ENCODE measurements at places on chromosomes 12 and 14.

- no peak for DNase-seq
Measured at GRCh38 chr14:68564191-68564825, 228.6 kb downstream of the ZFP36L1 start.

- DNase-seq, result no peak
Measured at GRCh38 chr14:103401223-103402214, 16.3 kb downstream of the MARK3 start.

GRCh38 chr14:83379436-83379835 is 1845.8 kb upstream of the SEL1L start:
- DNase-seq, result no peak

DNA sequence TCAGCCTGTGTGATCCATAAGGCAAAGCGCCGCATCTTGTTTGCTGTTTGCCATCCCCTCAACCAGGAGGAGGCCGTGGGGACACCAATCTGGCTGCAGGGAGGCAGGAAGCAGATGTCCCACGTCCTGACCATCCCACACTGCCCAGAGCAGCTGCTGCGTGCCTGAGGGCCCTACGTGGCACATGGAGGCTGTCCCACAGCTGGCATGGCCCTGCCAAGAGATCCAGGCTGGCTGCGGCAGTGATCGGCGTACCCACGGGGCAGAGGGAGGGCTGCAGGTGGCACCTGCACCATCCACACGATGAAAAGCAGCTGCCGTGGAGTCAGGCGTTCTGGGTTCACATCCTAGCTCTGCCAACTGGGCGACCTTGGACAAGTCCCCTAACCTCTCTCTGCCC is 42.0 kb downstream of the NCOR2 start:
- DNase-seq, result no peak

DNA sequence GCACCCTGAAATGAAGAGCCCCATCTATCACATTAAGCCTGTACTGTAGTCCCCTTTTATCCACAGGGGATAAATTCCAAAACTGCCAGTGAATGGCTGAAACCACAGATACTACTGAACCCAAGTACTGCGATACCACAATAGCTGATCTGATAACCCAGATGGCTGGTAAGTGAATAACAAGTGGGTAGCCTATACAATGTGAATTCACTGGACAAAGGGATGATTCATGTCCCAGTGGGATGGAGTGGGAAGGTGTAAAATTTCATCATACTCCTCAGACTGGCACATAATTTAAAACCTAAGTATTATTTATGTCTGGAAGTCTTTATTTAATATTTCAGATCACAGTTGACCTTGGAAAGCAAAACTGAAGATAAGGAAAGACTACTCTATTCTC is 201.3 kb downstream of the GPHN start:
- peak; percentile 13 for DNase-seq

- DNase-seq, result no peak
Measured at GRCh38 chr12:65454115-65454787, 175.8 kb downstream of the MSRB3 start.

GRCh38 chr12:34292736-34293625 is 270.7 kb downstream of the ALG10 start:
- DNase-seq, result no peak

DNA sequence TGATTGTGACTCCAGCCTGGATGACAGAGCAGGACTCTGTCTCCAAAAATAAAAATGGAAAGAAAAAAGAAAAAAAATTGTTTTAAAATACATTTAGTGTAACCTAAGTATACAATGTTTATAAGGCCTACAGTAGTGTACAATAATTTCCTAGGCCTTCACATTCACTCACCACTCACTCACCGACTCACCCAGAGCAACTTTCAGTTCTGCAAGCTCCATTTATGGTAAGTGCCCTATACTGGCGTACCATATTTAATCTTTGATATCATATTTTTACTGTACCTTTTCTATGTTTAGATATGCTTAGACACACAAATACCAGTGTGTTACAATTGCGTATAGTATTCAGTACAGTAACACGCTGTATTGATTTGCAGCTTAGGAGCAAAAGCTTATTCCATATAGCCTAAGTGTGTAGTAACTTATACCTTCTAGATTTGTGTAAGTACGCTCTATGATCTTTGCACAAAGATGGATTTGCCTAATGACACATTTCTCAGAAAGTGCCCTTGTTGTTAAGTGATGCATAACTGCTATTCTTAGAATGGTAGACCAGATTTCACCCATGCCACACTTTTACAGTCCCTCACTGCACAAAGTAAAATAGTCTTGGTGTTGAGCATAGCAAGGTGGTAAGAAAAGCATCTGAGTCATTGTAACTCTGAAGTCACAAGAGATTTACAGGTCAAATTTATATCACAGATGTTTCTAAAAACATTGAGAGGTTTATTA is 151.9 kb downstream of the LRRK2 start:
- no peak for DNase-seq

GRCh38 chr14:49582113-49582977 is 3.8 kb downstream of the RPS29 start:
- DNase-seq, result no peak

GRCh38 chr12:102026728-102027127 is 35.1 kb downstream of the WASHC3 start:
- DNase-seq, result no peak

DNA sequence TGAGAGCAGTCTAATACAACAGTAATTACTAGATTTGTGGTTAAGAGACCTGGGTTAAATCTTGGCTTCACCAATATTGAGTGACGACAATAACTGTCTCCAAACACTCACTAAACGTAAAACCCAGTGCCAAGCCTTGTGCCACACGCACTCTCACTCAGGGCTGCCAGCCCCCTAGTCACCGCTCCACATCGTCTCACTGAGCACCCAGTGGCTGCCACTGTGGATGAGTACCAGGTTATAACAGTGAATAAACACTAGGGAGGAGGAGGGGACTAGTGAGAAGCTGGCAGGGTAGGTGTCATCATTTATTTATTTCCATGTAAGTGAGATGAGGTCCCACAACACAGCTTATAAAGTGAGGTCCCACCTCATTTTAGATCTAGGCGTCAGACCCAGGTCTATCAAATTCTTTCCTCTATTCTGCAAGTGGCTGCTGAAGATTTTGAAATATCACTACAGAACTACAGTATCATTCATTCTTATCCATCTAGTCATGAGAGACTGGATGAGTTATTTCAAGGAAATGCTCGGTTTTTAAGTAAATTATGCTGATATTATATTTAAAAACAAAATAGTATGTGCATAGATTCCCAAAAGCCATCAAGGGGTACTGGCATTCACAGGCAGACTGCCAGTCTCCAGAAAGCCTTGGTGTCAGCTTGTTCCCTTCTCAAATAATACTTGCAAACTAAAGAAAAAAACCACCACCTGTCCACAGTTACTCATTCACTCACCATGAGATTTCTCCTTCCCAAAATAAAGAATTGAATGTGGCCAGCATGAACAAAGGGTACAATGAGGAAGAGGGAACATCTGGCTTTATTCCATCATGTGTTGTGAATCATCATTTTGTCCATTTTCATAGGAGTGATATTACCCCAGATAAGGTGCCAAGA is 84.0 kb downstream of the PTPN21 start:
- DNase-seq, result peak; percentile 62

GRCh38 chr12:104423809-104424208 is 32.9 kb upstream of the CHST11 start:
- DNase-seq, result no peak

DNA sequence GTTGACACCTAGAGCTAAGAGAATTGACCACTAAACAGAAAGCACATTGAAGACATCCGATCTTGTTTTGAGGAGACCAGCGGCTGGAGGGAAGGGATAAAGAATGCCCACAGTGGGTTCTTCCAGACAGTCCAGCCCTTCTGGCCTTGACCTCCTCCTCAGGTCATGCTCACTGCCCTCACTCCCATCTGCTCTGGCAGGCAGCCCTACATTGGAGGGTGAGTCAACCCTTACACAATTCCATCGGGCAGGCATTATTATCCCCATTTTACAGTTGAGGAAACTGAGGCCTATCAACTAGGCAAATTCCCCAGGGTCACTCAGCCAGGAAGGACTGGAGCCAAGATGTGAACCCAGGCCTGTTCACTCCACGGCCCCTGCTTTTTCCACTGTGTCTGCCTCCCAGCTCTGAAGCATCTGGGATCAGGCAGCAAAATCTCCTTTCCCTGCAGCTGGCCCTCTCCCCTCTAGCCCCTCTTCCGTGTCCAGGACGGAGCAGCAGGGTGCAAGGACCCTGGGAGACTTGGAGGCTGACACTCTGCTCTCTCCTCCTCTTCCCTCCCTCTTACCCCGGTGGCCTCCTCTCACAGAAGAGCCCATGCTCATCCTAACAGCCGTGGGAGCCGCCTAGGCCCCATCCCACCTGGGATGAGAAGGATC is 5.3 kb downstream of the SCNN1A start:
- DNase-seq, result no peak

GRCh38 chr12:99111600-99111999 is 466.5 kb downstream of the APAF1 start:
- no peak for DNase-seq

DNA sequence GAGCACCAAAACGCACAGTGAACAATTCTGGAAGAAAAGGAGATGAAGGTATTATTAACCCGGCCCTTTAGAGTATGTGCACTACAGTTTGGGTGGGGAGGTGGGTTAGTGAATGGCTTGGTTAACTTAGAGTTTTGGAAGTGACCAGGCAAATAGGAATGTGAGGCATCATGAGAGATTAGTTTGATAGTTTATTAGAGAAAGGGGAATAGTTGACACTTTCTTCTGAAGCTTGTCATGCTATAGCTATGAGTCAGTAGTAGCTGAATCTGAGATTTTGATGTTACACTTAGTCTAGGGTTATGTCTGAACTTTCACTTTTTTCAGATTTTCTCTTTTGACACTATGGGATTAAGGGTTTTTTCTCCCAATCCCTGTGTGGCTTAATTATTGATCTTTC is 567.2 kb downstream of the SNAPC1 start:
- DNase-seq, result no peak

- DNase-seq, result no peak
Measured at GRCh38 chr12:63880742-63881263, 36.3 kb downstream of the SRGAP1 start.

DNA sequence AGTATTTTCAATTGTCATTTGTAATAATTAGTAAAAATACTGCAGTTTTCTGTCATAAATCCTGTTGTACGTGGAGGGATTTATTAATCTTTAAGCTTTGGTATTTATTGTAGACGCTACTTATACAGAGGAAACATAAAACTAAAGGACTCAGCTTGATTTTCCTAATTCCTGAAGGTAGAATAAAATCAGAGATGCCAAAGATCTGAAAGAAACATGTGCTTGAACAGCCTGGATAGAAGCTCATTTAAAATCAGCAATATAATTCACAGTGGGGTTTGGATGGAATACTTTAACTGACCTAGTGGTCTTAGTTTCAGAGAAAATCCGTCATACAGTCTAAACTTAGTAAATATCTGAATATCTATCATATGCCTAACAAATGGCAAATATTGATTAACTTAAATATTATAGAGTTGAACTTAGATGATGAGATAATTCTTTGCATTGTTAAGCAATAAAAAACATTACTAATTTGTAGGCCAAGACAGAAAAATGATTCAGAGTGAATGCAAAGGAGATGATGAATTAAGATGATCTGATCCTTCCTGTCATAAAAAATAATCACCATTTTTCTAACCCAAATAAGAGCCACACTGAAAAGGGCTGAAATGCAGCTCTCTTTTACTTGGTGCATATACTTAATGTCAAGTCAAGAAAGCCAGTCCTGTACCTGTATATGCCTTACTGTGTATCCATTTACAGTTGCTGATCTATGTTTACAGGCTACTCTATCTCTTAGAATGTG is 397.1 kb upstream of the DCN start:
- no peak for DNase-seq

DNA sequence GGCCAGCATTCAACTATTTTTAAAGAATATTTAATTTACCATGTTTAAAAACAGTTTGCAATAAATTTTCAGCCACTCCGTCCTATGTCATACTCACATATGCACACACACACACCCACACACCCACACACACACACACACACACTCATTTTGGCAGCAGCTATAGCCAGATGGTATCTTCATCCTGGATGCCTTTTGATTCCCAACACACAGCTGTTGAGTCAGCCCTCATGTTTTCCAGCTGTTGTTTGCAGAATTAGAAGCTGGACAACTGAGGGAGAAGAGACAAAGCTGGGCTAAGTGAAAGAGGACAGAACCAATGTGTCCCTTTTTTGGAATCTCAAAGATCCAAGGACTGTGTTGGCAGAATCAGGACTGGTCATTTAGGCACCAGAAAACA is 80.0 kb upstream of the EGLN3 start:
- DNase-seq, result no peak

GRCh38 chr12:87157791-87158190 is 871.4 kb downstream of the C12orf50 start:
- DNase-seq, result peak; percentile 88

GRCh38 chr14:41872931-41873685 is 266.4 kb downstream of the LRFN5 start:
- DNase-seq, result no peak

DNA sequence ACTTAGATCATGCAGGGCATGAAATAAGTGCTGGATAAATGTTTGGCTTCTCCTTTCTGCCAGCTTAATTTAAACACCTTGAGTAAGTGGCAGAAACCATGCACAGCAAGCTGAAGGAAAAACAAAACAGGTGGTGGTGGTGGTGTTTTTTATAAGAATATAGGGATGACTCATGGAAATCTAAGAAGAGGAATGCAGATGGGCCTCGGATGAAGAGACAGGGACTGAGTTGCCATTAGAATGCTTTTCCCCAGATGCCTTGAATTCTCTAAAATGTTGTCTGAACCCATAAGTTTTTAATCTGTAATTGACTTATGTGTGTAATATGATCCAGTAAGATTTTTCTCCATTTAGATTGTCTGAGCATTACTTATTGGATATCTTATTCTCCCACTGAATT is 93.1 kb upstream of the ZDHHC17 start:
- no peak for DNase-seq

GRCh38 chr12:3832738-3833137 is 40.5 kb downstream of the PARP11 start:
- DNase-seq, result no peak

DNA sequence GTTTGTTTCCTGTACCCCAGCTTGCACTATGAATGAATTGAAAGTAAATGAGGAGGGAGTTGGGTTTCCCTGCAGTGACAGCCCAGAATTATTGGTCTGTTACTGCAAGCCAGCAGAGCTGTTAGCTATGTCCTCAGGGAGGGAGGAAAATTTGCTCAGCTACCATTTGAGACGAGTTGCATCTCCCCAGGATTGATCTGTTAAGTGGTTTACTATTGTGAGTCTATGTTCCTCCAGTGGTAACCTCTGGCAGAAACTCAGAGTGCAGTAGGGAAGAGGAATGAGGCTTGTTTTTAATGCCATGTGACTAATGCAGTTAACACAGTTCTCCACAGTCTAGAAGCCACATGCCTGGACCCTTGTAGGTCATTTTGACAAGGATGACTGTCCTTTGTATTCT is 173.9 kb downstream of the SLC15A4 start:
- DNase-seq, result no peak
